Lower lobe of right lung (tissue), 2 donors: ENCODE measurements at places on chromosomes 11 and 22.

DNA sequence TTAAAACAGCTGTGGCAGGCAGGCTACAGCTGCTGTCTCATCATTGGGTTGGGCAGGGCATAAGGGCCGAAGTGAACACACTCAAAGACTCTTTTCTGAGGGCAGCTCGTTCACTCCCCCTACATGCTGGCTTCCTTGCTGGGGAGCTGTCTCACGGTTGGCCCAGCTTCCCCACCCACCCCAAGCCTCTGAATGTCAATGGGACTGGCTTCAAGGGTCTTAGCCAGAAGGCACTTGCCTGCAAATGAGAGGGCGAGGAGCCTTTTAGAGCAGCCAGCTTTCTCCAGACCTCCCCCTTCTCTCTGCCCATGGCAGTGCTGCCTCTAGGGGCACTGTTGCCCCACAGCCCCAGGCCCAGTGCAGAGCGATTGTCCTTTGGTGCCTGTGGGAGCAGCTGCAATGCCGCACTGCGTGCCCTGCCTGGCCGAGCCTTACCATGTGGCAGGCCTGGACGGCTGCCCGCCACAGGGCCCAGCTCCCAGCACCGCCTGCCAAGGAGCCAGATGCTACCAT lies 94.7 kb upstream of the RASSF10 start:
- peak; percentile 51 for DNase-seq

GRCh38 chr11:117199053-117199915 lies at the start of gene TAGLN:
TAGLN (plus strand) TSS chr11:117199370; CDS start chr11:117203014, 3,644 bp downstream.
- peak; percentile 67 for DNase-seq

GRCh38 chr11:35047179-35047578 lies 91.8 kb upstream of the CD44 start:
- no peak for DNase-seq

DNA sequence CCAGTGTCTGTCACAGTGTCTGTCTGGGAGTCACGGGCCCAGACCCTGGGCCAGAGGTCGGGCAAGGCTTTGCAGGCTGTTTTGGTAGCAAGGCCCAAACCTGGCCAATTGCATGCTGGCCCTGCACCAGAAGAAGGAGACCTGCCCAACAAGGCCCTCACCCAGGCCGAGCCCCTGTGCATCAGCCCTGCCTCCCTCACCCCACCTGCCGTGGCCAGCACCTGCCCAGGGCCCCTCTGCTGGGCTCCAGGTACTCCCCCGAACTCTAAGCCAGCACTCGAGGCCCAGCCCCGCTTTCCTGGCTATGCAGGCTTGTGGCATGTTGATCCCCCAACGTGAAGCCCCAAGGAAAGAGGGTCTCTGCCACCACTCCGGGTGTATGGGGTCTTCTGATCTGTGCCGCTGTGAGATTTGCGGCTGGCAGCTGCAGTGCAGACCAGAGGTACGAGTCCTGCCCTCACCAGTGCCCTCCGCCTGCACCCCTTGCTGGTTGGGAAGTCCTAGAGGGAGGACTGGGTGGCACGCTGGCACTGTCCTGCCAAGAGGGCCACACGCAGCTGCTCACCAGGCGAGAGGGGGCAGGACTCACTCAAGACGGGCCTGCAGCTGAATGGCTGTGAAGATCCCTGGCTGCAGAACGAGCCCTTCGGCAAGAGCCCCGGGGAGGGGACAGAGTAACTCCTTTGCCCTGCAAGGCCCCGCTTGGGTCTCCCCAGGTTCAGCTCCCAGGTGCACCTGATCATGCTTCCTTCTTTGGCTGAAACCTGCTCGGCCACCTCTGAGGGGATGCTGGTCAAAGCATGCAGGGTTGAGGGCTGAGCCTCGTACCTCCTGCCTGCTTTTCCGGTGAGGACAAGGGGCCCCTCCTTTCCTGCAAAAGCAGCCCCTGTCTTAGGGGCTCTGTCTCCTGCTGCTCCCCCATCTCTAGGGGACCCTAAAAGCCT lies 6.7 kb upstream of the SEPTIN5 start:
- peak; percentile 37 for DNase-seq

GRCh38 chr11:7524462-7525235 lies 10.8 kb downstream of the PPFIBP2 start:
- no peak for DNase-seq
